ENCODE measurements at places on chromosomes 6 and 20.

DNA sequence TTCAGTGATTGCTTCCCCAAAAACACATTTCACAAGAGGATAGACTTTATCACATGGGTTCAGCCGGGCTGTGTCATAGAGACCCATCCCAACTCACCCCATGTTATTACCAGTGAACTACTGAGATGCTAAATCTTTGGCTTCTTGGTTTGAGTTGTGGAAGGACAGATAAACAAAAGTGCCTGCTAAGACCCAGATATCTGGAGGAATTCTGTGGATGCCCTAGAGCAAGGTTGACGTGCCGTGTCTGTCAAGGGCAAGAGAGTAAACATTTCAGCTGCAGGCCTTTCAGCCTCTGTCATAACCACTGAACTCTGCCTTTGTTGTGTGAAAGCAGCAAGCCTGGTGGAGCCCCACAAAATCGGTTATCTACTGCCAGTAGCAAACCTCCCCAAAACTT lies 11.2 kb upstream of the THBD start:
- DNase-seq = no peak

DNA sequence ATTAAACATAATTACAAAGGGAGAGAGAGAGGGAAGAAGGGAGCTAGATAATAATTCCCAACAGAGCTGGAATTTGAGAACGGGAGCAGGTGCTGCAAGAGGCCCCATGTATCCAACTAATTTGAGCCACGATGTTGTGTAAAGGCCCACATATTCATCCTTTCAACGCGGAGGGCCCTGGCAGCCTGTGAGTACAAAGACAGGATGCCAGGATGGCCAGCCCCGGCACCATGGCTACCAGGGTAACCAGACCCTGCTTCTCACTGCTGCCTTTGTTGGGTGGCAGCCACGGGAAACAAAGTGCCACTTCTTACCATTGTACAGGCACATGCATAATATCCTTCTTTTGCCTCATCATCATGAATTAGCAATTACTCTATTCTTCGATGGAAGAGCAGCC lies 492.0 kb upstream of the NRSN1 start:
- DNase-seq = no peak

- DNase-seq = no peak
Observed at GRCh38 chr6:19682859-19683258, 154.3 kb upstream of the ID4 start.

- no peak for DNase-seq
Observed at GRCh38 chr20:62611819-62612218, 30.5 kb upstream of the SLCO4A1 start.

DNA sequence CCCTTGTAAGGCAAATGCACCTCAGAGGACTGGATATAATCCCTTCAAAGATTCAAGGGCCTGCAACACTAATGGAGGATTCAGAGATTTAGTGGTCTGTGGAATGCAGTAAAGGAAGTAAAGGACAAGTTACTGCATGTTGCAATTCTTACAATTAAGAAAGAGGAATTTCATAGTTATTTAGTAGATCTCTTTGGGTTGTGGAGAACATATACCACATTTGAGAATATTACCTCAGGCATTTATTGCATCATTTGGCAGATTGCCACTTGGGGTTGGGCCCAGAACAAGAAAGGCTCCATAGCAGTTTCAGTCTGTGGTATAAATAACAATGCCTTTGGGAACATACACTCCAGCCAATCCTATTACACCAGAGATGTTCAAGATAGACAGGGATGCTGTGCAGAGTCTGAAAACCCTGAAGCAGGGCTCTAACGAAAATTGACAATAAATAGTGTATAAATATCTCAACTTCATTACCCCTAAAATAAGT lies 20.9 kb upstream of the EPM2A start:
- no peak for DNase-seq

GRCh38 chr6:110563711-110564110 lies 87.3 kb upstream of the SLC22A16 start:
- DNase-seq = no peak

DNA sequence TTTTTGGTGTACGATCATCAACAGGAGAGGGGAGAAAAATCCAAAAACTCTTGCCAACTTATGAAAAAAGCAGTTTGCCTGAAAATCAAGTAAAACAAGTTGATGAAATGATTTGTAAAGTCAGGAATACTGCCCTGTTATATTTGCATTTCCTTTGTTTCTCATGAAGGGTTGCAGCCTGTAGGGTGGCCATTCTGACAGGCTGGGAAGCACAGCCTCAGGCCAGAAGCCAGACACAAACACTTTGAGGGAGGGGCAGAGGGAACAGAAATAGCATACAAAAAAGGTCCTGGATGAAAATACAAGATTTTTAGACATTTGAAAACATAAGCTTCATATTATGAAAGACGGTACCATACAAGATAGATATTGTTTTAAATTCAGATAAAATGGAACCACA lies 109.8 kb downstream of the DTNBP1 start:
- no peak for DNase-seq
